ENCODE measurements at places on chromosomes 2 and 18.

DNA sequence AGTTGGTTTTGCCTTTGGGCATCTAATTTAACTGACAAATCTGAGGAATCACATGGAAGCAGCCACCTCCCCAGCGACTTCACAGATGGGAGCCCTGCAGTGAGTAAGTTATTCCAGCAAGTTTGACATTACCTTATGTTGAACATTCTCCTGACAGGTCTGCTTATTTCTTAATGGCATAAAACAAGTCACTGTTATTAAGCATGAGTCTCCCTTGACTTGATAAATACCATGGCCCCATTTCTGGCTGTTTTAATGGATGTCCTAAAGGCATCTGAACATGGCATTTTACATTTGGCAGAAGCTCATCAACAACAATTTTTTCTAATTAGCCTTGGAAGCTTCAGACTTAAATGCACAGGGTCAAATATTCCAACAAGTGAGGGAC lies 92.6 kb upstream of the CREB1 start:
- no peak for DNase-seq

GRCh38 chr2:25808006-25808383 lies 70.3 kb downstream of the ASXL2 start:
- no peak for DNase-seq

DNA sequence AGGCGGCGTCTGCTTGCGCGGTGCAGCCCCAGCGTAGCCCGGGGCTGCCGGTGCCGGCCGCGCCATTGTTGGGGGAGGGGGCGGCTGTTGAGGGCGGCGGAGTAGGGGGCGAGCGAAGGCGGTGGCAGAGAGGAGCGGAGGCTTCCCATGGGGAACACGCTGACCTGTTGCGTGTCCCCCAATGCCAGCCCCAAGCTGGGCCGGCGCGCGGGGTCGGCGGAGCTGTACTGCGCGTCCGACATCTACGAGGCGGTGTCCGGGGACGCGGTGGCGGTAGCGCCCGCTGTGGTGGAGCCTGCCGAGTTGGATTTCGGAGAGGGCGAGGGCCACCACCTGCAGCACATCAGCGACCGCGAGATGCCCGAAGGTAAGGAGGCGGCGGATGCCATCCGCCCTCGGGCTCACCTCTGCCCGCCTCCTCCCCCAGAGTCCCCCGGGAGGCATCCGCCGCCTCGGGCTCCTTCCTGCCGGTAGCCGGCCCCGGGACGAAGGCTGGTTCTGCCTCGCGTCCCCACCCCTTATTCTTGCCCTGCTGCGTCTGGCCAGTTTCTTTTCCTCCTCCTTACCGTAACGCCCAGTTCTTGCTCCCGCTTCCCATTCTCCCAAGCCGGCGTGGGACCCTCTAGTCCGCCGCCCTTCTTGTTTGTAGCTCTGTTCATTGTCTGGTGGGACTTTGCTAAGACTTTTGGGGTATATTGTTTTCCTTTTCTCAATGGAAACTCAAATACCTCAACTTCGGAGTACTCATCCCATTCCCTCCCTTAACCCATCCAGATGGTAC lies 500 bp downstream of the CCNYL1 start:
- DNase-seq = peak; percentile 65

DNA sequence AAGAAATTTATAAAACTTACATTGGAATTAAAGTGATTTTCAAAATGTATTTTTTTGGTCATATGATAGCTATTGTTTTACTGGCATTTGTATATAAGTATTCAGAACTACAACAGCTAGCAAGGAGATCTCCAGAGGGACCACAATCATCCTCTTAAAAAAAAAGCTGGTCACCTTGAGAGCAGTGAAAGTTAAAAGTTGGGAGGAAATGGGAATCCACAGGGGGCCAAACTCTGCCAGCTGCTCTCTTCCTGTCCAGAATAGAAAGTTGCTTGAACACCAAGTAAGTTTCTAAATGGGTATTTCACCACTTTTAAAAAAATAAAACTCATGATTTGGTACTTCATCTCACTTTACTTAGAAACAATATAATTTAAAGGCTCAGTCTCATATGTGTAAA lies 1025.1 kb downstream of the LRP1B start:
- DNase-seq = no peak

DNA sequence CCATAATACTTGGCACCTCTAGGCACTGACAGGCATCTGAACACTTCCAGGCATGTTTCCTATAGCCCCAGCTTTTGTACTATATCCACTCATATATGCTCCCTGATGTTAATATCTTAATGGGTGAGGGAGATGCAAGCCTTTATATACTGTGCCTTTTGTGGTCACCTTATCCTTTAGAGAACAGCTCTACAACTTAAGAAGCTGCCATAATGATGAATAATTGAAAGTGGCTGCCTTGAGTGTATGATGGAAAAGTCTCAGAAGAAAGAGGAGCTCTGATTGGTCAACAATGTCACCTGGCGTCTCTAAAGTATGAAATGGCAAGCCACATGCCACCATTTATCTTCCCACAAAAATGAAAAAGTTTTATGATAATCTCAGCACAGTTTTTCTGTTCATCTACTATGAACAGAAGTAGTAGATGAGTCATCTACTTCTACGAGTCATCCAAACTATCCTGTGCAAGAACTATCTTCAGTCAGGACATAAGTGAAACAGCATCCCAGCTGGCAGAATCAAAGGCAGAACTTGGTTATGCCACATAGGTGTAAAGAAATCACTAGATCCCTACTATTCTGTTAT lies 997.9 kb upstream of the CELF4 start:
- no peak for DNase-seq

- DNase-seq = no peak
Measured at GRCh38 chr18:10936176-10937053, 213.0 kb downstream of the PIEZO2 start.

DNA sequence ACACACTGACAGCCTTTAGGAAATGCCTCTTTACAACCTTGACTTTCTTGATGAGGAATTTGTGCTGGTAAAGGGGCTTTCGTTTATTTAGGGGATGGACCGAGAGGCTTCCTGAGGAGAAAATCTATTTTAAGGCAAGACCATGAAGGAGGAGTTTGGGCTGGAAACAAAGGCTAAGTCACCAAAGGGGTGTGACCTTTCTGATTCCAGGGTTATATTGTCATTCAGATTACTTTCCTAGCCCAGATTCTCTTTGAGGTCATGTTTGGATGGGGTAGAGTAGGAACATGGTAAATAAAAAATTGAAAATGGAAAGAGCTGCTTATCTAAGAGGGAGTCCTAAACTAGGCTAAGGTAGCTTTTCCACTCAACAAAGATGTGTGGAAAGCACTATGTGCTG lies 77.1 kb upstream of the UGP2 start:
- DNase-seq = no peak

- DNase-seq = no peak
Measured at GRCh38 chr2:198347946-198348345, 543.6 kb downstream of the PLCL1 start.

- DNase-seq = no peak
Measured at GRCh38 chr18:12585218-12585617, 72.7 kb downstream of the SPIRE1 start.

- DNase-seq = no peak
Measured at GRCh38 chr2:61795408-61795807, 58.5 kb downstream of the FAM161A start.

GRCh38 chr18:57728941-57729511 lies 74.1 kb downstream of the ATP8B1 start:
- DNase-seq = no peak

GRCh38 chr2:143132355-143132754 lies 3.1 kb downstream of the ARHGAP15 start:
- DNase-seq = peak; percentile 41

DNA sequence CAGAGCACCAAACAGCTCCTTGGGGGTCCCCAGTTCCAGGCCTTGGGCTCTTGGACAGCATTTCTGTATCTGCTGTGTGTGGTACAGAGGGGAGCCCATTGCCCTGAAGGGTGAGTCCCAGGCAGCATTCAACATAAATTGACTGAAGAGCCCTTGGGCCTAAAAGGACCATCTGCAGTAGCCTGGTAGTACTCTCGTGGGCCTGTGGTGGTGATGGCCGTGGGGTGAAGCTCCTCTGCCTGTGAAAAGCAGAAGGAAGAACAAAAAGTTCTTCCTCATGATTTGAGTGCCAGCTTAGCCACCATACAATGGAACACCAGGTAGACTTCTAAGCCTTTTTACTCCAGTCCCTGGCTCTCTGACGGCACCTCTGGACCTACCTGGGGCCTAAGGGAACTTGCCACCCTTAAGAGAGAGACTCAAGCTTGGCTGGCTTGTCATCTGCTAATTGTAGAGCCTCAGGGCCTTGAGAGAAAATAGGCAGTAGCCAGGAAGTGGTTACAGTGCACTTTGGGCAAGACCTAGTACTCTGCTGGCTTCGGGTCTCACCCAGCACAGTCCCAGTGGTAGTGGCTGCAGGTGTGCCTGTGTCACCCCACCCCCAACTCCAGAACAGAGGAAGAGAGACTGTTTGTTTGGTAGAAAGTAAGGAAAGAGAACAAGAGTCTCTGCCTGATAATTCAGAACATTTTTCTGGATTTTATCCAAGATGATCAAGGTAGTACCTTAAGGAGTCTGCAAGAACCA lies 84.6 kb upstream of the CERS6 start:
- no peak for DNase-seq

DNA sequence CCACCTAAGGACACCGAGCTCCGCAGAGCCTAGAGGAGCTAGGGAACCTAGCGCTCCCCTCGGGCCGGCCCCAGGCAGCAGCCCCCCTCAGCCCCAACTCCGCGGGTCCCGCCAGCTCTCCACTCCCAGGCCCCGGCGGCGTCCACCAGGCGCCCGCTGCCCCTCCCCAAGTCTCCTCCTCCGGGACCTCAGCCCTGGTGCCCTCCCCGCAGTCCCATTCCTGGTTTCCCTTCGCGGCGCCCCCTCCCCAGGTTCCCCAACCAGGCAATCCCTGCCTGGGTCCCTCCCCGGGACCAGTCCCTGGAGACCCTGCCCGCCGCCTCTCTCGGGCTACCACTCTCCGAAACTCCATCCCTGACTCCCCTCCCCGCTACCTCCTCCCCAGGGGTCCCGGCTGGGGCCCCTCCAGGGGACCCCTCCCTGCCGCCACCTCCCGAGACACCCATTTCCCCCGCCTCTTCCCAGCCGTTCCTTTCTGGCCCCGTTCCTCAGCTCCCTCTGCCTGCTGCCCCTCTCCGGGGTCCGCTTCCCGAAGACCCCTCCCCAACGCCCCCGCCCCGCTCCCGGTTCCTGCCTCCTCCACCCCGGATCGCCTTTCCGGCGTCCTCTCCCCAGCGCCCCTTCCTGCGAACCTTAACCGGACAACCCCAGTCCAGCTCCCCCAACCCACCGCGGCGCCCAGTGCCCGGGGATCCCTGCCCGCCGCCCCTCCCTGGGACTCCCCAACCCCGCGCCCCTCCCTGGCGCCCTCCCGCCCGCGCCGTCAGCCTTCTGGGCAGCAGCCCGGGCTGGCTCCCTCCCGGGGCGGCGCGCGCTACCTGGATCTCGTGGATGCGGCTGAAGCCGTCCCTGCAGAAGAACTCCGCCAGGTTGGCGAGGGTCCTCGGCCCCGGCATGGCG lies 678 bp downstream of the CYP27C1 start:
- DNase-seq = peak; percentile 21

All from stimulated activated naive CD8-positive, alpha-beta T cell treated with anti-CD3 and anti-CD28 coated beads, Interleukin-15, Interleukin-2, amounts not matched to agents 100 U/mL and 50 U/mL, for 24 hours (primary cell).